ENCODE measurements at places on chromosomes 7 and 10.
A peak's percentile ranks its signal among the peaks of the same experiment; 100 is the strongest.

DNA sequence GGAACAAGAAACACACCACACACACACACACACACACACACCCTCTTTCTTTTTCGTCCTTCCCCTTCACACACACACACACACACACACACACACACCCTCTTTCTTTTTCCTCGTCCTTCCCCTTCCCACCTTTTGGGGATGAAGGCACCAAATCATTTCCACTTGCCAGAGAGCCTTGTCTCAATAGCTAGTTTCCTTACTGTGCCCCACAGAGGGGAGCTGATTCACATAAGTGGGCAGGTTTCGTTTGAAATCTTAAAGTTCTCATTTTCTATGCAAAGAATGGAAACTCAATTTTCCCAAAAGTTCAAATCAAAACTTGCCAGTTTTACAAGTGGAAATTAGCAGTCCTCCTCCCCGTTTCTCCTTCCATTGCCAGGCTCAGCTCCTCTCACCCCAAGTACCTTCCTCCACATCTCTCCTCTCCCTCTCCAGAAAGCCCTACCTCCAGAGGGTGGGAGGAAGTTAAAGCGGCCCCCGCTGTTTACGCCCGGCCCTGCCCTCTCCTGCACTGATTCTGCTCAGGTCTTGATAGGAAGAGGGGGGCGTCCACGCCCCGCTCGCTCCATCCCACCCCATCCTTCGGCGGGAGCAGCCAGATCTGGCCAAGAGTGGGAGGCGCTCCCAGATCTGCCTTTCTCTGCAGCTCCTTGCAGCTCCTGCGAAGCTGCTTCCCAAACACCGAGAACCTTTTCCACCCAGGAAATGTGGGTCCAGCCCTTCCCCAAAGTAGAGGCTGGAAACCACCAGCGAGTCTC is 1.3 kb downstream of the CTTNBP2 start:
- no peak for DNase-seq

DNA sequence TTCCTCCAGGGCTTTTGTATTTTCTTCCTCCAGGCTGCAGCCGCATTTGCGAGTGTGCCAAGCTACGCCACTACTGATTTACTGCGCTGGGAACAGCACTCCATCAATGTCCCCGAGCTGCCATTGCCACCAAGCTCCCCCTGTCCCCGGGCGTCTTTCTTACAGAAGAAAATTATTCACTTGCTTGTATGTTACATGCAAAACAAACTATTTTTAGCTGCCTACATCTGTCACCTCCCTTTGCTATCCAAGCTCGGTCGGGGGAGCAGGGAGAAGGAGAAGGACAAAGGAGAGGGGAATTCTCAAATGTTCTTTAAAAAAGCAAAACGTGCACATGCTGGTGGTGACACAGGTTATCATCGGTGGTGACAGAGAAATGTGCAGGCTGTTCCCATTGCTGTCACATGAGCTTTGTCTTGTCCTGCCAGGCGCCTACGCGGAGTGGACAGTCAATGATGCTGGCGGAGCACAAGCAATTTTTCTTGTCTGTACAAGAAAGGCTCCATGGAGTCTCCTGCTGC is 93.1 kb downstream of the ADARB2 start:
- no peak for DNase-seq

GRCh38 chr7:129609666-129610065 is 1.9 kb upstream of the NRF1 start:
- DNase-seq, result no peak

DNA sequence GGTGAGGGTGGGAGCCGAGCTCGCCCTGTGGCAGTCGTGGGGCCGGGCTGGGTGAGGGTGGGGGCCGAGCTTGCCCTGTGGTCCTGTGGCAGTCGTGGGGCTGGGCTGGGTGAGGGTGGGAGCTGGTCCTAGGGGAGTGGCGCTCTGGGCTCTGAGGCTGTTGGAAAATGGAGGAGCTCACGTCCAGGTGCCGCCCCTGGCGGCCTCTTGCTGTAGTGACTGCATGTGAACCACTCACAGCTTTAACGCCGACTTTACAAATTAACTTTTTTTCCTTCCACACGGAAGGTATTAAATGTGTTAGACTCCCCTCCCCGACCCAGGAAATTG is 312.6 kb downstream of the WDR37 start:
- DNase-seq, result peak; percentile 31

GRCh38 chr7:136342251-136342650 is 365.1 kb upstream of the MTPN start:
- no peak for DNase-seq

GRCh38 chr10:100826661-100826982 is 81.2 kb downstream of the PAX2 start:
- DNase-seq, result no peak

- DNase-seq, result no peak
Measured at GRCh38 chr10:124159153-124159552, 65.8 kb upstream of the CHST15 start.

DNA sequence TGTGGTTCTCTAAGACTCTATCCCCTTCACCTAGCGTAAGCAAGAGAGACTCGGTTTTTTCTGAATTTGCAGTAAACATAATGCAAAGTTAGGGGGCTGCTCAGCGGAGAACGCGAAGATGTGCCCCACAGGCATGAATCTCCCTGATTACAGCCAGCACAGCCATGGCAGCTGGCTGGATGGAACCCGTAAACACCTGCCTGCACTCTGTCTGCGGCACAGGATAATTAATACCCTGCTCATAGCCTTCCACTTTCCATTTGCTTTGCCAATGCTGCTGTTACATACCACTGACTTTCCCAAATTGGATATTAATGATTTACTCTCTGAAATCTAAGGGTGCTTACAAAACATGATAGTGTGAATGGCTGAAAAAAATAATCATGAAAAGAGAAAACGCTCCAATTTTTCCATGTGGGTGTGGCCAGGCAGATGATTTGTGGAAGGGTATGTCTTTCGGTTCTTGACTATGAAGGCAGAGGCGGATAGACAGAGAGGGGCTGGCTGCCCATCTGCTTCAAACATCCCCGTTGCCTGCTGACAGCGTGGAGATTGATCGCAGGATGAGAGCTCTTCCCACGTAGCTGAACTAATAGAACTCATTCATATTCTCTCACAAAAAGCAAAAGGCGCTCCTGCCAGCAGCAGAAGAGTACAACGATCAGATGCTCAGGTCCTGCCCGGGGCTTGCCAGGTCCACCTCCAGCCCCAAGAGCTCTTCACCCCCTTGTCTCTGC is 193.2 kb upstream of the GHITM start:
- no peak for DNase-seq

- DNase-seq, result no peak
Measured at GRCh38 chr10:102090772-102091171, 25.6 kb downstream of the HPS6 start.

GRCh38 chr10:101123085-101123814 is 7.8 kb upstream of the TLX1 start:
- peak; percentile 35 for DNase-seq

Measured in transverse colon (tissue), 4 donors.